CD4-positive, alpha-beta T cell treated with Interleukin-4 for 1 hour (primary cell): ENCODE measurements at places on chromosomes 2 and 18.

- DNase-seq: no peak
Observed at GRCh38 chr2:229653531-229653930, 60.8 kb downstream of the DNER start.

DNA sequence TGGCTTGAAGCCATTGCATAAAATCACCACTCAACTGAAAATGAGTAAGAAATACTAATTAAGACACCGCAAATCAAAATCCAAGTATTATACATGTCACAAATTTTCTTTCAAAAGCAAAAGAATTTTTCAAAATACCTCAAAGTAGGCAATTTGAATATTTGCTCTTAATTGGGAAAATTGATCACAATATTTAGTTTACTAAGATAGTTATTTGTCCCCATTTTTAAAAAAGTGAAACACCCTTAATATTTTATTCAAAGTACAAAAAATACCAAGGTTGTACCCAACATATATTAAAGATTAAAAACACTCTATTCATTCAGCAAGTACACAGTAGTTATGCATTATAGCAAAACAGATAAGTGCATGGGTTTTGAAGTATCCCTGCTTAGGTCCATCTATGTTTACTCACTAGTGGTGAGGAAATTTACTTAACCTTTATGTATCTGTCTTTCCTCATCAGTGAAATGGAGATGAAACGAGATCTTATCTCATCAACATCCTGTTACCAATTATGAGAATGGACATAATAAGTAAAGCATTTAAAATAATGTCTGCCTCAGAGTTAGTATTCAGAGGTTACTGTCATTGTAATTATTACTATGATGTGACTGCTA, 35.1 kb downstream of the VPS54 start:
- DNase-seq: peak; percentile 6

GRCh38 chr2:42566025-42566424, 2.4 kb upstream of the MTA3 start:
- no peak for DNase-seq

- no peak for DNase-seq
Observed at GRCh38 chr2:218374795-218375194, 7.3 kb upstream of the SLC11A1 start.

DNA sequence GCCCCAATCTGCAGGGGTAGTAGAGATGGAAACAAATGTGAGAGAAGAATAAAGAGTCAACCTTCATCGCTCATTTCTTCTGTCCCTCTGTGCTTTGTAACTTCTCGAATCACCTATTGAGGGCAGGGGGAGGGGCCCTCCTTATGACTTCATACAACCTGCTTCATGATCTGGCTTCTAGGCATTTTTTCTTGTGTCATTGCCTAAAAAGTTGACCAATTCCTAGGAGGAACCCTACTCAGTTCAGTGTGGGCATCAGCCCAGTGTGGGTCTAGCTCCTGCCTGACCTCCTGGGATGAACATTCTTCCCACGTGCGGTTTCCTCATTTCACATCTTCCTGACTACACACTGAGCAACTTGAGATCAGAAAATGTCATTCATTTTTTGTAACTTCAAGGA, 46.3 kb upstream of the CREB1 start:
- no peak for DNase-seq

GRCh38 chr18:45006934-45007333, 326.2 kb downstream of the SETBP1 start:
- DNase-seq: no peak

- DNase-seq: no peak
Observed at GRCh38 chr2:3100386-3100785, 277.2 kb downstream of the EIPR1 start.

DNA sequence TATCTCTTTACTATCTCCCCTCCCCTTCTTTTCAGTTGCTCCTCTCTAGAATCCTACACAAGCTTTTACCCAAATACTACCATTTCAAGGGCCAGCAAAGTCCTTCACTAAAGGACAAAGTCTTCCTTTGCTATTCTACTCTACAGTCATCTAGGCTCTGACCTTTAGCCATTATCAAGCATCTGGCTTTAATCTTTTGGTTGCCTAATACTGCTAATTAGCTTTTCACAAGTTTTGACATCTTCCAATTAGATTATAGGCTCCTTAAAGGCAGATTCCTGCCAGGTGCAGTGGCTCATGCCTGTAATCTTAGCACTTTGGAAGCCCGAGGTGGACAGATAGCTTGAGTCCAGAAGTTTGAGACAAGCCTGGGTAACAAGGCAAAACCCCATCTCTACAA, 194.4 kb downstream of the SH3BP4 start:
- DNase-seq: no peak

- no peak for DNase-seq
Observed at GRCh38 chr2:101041413-101041812, 39.3 kb downstream of the RPL31 start.

DNA sequence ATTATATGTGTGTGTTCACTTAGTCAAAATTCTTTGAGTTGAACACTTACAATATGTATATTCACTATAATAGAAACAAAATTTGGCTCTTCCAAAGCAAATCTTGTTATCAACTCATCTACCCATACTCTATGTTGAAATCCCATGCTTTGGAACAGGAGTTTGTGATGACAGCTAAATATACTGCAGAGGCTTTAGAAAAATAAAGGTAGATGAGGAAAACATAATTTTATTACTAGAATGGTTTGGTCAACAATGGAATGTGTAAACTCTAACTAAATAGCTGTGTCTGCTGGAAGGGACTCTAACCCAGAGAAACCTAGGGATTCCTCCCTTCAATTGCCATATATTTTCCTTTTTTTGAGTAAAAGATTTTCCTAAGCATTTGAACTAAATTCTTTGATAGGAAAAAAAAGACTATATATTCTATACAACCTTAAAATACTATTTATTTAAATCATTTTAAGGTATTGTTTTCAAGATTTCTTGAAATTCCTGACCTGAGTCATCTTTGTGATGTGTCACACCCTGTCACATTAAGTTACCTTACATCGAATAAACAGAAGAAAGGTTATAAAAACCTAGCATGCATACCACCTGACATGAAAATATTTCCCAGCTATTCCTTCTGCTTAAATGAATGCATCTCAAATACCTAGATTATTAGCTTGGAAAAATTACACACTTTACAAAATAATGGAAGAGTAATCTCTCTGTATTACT, 175.5 kb downstream of the OTX1 start:
- no peak for DNase-seq

- no peak for DNase-seq
Observed at GRCh38 chr18:59385191-59385590, 26.1 kb upstream of the LMAN1 start.

DNA sequence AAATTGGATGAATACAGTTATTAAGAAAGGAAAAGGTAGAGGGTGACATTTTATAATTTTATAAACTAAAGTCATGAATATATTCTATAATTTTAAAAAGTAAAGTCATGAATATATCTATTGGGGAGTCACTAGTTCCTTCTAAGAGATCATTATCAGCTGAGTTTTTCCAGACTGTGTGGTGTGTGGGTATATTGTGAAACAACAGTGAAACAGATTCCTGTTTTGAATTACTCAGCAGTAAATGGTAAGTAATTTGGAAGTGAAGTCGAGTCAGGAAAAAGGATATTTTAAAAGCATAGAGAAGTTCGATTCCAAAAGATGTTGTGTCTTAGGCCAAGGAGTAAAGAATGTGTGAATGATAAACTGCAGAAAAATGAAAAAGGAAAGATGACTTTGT, 1018.2 kb upstream of the NXPH2 start:
- DNase-seq: no peak

DNA sequence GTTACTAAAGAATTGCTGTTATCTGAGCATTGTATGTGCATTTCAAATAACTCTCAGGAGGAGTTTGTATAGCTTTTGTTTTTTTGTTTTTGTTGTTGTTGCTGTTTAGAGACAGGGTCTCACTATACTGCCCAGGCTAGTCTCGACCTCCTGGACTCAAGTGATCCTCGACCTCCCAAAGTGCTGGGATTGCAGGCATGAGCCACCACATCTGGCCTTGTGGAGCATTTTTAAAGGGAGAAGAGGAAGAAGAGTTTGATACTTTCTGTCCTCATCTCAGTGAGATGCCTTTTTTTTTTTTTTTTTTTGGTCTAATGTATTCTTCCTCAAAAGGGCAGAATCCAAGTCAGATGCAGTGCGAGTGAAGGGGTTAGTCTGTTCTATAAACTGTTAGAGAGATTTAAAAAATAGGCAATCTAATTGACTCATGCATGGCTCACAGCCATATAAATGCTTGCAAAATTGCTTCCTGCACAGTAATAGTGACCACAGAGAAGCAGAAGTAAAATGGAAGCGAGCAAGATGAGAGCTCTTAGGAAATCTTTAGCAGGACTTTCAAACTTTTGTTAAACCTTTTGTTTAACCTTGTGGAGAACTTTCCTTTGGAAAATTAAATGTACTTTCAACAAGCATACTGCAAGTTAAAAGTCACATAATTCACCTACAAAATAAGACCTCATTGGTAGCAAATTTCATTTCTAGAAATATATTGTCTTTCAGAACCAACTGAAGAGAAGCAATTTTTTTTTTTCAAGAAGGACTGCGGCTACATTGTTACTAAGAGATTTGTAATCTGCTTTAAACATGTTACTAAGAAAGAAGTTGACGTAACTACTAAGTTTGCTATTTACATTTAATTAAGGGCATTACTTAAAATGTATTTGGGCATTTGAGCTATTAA, 52.3 kb upstream of the ROCK1 start:
- peak; percentile 19 for DNase-seq

DNA sequence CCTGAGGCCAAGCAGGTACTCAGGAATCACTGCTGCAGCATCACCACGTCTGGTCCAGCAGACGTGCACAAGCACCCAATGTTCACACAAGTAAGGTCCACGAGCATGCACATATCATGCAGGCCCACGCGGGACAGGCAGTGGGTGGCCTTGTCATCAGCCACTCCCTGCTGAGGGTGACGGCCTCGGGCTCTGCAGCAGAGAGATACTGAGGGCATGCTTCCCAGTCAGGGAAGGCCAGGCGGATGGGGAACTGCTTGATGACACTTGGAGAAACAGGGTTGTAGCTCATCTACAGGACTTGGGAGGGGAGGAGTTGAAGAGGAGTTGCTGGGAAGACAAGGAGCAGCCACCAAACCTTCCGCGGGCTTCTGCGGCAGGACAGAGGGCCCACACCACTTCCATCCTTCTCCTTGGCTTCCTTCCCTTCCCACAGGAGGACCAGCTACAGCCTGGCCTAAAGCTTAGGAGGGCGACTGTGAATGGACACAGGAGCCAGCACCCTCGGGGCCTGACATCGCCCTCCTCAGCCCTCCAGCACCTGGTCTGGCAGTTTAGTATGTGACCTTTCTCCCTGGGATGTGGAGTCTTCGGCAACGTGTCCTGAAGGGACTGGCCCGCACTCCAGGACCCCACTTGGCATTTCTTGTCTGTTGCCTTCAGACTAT, 15.2 kb downstream of the MFSD2B start:
- no peak for DNase-seq

DNA sequence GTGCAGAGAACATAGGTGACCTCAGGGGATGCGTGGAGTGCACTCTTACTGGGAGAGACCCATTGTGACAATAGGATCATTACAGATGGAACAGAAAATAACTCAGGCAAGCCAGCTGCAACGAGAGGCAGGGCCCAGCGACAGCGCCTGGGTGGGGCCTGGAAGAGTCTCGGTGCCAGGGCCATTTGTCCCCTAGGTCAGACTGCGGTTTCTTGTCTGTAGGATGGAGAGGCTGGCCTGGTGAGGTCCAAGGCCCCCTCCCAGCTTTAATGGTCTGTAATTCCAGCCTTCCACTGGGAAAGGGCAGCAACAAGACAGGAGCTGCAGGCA, 208.6 kb upstream of the APCDD1 start:
- no peak for DNase-seq

GRCh38 chr2:201363857-201364560, 6.9 kb upstream of the FLACC1 start:
- DNase-seq: peak; percentile 56

DNA sequence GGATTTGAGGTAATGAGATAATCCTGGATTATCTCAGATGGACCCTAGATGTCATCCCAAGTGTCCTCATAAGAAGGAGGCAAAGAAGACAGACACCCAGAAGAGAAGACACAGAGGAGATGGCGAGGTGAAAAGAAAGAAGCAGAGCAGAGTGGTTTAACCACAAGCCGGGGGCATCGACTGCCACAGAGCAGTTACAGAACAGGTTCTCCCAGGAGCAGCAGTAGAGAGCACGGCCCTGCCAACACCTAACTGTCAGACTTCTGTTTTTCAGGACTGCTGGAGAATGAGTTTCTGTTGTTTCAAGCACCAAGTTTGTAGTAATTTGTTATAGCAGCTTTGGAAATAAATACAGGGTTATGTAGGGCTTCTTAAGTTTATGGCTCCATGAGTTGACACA, 437.0 kb downstream of the THSD7B start:
- no peak for DNase-seq

GRCh38 chr18:61742565-61743429, 150.0 kb downstream of the RNF152 start:
- no peak for DNase-seq

DNA sequence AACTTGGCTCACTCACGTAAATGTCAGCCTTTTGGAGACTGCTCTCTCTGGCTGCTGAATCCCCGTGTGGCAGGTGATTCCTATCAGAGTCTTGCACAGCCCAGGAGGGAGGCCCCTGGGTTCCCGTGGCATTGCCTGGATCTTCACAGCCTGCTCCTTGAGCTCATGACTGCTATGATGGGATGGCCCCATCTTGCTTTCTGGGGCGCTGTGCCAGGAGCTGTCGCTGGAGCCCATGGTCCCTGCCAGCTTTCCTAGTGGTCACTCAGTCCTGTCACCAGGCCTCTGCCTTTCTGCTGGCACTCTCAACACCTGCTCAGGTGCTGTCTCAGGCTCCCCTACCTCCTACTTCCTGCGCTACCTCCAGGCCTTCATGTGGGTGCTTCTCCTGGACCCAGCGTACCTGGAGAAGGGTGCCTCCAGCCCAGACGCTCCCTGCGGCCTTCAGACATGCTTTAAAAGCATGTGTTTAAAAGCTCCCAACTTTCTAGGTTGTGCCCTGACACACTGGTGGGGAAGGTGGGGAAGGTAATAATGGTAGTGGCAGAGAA, 110.1 kb downstream of the MCFD2 start:
- DNase-seq: no peak

DNA sequence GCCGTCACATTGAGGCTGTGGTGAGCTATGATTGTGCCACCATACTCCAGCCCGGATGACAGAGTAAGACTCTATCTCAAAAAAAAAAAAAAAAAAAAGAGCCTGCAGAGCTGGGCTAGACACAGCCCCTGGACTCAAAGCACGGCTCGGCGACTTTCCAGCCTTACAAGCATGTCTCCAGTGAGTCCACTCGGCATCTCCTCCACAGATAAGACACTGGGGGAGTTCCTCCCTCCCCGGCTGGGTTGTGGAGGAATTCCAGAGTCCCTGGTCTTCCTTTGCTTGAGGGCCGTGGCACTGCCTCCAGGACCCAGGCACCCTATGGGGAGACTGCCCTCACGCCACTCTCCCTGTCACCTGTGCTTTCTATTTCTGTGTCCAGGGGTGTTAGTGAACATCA, 30.9 kb upstream of the RPL31 start:
- DNase-seq: no peak

GRCh38 chr2:162244541-162245031, 1.3 kb upstream of the FAP start:
- no peak for DNase-seq

- no peak for DNase-seq
Observed at GRCh38 chr18:8809514-8809913, 104.2 kb downstream of the MTCL1 start.

- DNase-seq: no peak
Observed at GRCh38 chr2:19228715-19229114, 129.7 kb downstream of the OSR1 start.

GRCh38 chr2:164785457-164785856, 56.2 kb downstream of the COBLL1 start:
- DNase-seq: no peak
